ENCODE measurements at places on chromosomes 7 and 10.

- DNase-seq, result no peak
These were observed 29.8 kb downstream of the ADAP1 start for GRCh38 chr7:924541-925231.

DNA sequence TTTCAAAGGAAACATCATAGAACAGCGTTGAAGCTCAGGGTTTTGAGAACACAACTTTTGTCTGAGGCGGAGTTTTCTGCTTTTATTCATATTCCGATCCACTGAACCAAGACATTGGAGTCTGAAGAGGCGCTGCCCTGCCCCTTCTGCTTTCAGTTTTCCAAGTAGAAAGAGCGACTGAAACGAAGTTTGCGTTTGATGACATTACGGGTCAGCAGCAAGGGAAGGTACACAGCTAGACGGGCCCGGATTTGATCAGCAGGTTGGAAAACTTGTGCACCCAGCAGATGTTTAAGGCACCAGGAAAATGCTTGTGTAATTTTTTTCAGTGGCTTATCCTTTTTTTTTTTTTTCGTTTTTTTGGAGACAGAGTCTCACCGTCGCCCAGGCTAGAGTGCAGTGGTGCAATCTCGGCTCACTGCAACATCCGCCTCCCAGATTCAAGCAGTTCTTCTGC lies 720 bp downstream of the SUN1 start:
- no peak for DNase-seq

DNA sequence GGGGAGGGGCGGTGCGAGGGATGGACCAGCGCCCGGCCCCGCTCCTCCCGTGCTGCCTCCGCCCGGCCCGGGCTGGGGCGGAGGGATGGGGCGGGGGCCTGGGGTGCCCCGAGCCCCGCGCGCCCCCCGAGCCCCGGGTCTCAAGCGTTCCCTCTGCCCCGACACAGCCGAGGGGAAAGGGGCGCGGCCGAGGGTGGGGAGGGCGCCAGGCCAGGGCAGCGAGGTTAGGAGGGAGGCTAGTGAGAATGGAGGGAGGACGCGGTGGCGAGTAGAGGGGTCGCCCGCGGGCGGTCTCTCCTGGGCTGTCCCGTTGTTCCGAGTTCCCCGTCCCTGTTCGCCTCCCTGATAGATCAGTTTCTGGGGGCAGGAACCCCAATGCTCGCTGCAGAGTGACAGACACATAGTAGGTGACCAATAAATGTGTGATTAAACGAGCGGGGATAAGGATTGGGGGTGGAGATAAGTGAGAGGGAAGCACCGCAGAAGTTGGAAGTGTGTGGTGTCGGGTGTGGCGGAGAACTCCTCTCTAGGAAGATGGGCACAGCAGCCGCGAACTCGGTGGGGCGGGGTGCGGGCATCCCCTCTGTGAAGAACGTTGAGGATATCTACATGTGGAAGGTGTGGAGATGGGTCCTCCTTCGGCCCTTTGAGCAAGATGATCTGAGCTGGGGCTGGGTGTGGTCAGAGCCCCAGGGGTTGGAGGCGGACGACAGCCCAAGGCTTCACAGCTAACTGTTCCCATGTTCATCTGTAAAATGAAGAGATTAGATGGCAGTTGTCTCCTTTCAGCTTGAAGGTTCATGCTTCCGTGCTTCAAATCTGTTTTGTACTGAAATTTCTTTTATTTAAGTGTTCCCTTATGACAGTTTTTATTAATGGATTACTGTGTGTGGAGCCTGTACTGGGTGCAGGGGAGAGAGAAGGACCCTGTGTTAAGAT lies 580 bp downstream of the ZNF775 start:
- no peak for DNase-seq

DNA sequence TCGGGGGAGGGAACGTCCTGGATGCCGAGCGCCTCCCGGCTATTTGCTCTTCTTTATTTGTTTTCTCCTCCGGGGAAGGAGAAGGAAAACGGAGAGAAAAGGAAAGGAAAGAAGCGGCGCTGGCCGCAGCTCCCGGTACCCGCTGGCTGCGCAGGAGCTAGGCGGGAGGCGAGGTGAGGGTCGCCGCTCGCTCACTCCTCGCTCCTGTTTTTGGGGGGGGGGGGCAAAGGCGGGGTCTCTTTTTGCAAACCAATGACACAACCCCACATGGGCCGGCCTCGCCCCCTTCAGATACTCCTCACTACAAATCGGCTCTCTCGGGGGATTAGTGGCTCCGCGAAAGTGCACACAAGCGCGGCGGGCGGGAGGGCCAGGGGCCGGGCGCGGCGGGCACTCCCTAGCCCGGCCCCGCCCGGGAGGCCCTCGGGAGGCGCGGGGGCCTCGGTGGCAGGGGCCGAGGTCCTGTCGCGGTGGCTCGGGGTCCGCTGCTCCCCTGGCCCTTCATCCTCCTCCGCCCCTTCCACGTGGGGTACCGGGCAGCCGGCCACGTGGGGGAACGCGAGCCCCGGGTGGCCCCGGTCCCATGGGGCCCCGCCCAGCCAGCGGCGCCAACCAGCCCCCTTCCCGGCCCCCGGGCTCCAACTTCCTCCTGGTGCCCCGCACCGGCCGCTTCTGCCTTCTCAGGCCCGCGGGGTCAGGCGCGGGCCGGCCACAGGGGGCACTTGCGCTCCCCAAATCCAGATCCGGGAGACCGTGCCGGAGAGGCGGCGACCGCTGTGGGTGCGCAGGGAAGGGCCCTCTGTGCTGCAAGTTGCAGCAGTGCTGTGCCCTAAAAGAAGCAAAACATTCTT lies 718 bp upstream of the CTBP2 start:
- DNase-seq, result no peak

- no peak for DNase-seq
These were observed 724.5 kb downstream of the ANKRD7 start for GRCh38 chr7:118949031-118949430.
